ENCODE measurements at places on chromosomes 5 and 9.

GRCh38 chr9:121354762-121355161, 15.3 kb downstream of the STOM start:
- no peak for DNase-seq

DNA sequence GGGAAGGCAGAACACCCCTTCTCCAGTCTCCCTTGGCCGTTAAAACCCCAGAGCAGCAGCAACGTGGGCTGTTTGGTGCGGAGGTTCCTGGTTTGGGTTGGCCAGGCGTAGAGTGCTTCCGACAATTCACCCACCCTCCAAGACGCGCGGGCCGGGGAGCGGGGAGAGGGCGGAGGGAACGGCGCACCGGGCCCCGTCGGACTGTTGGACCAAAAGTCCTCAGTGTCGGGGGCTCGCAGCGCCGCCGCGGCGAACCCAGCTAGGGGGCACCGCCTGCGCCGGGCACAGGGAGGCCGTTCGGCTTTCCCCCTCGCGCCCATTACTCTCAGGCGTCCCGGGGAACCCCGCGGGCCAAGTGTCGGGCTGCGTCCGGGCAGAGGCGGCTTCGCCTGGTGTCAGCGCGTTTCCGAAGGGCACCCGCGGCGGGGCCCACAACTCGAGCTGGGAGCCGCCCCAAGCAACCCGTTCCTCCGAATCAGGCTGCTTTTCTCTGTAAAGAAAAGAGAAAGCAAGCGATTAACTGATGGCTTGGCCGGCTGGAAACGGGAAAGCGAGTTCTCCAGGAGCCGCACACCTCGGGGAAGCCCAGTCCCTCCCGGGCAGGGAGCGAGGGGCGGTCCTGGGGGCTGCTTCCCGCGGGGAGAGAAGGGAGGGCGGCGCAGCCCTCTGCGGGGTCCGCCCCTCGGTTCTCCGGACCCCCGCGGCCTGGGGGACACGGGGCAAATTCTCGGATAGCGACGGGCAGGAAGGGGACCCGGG, 145.5 kb downstream of the ERCC6L2 start:
- DNase-seq = no peak

DNA sequence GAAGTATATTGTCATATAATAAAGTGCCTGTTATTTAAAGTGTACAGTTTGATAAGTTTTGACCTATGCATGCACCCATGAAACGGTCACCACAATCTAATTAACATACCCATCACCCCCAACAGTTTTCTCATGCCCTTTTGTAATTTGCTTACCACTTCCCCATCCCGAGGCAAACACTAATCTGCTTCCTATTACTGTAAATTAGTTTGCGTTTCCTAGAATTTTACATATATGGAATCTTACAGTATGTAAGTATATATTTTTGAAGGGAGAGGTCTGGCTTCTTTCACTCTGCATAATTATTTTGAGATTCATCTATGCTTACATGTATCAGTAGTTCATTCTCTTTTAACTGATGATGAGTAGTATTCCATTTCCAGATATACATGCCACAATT, 56.5 kb downstream of the AMBP start:
- no peak for DNase-seq

GRCh38 chr5:109029847-109030246, 282.1 kb downstream of the FER start:
- DNase-seq = no peak

Data from fibroblast of skin of left quadriceps (primary cell).